Small intestine (tissue), 16 donors: ENCODE measurements at places on chromosomes 1 and 21.

GRCh38 chr1:65896721-65897120 is 104.0 kb downstream of the PDE4B start:
- no peak overlapping the region for H3K4me3 ChIP-seq
- no peaks in the 10 kb centered on the region for H3K27me3 ChIP-seq
- H3K27ac ChIP-seq, result no peak overlapping the region
- H3K36me3 ChIP-seq, result no peaks in the 10 kb centered on the region

GRCh38 chr1:7962014-7962335 is 464 bp downstream of the PARK7 start:
- H3K36me3 ChIP-seq, result peaks cover 35% of the 10 kb centered on the region
- no peaks in the 10 kb centered on the region for H3K4me1 ChIP-seq
- H3K4me3 ChIP-seq, result peak overlapping the region; percentile 81
- H3K27ac ChIP-seq, result peak overlapping the region; percentile 82
- DNase-seq, result no peak

DNA sequence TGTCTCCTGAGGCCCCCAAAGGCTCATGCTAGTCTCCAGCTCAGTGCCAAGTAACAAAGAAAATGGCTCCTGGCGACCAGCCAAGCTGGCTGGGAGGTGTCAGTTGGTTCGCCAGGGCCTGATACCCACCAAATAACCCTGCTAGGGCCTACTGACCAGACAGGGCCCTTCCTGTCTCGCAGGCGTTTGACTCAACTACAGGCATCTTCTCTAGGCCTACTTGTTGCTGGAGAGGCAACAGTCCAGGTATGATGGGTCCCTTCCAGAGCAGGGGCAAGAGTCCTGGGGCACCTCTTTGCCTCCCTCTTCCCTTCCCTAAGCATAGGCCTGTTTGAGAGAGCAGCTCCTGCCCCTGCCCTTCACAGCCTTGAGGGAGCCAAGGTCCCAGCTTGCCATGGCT is 147.9 kb upstream of the VANGL1 start:
- no peaks in the 10 kb centered on the region for H3K27me3 ChIP-seq
- H3K27ac ChIP-seq, result no peak overlapping the region
- no peak for DNase-seq
- no peak overlapping the region for H3K4me3 ChIP-seq
- no peaks in the 10 kb centered on the region for H3K4me1 ChIP-seq
- no peaks in the 10 kb centered on the region for H3K36me3 ChIP-seq

GRCh38 chr1:23019863-23020625 is 776 bp downstream of the KDM1A start:
- no peaks in the 10 kb centered on the region for H3K36me3 ChIP-seq
- DNase-seq, result peak; percentile 26
- H3K27me3 ChIP-seq, result no peaks in the 10 kb centered on the region
- peak overlapping the region; percentile 96 for H3K27ac ChIP-seq

DNA sequence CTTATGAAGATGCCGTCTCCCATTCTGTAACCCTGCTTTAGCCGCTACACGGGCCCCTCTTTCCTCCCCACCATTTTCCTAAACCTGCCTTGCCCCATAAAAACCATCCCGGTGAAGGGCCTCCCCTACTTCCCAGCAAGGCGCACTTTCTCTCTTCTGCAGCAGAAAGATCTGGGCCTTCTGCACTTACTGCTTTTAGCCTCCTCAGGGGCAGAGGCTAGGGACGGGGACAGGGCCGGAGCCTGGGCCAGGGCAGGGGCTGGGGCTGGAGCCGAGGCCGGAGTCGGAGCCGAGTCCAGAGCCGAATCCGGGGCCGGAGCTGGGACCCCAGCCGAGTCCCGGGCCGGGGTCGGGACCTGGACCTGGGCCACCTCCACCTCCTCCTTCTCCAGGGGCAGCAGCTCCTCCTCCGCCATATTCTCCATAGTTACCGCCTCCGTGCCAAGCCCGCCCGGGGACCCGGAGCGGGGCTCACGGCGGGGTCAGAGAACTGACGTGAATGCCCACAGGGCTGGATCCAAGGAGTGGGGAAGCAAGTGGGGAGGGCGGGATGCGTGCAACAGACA is 382 bp downstream of the TRMT1L start:
- H3K27me3 ChIP-seq, result no peaks in the 10 kb centered on the region
- peak overlapping the region; percentile 99 for H3K27ac ChIP-seq
- H3K36me3 ChIP-seq, result peaks cover 2% of the 10 kb centered on the region
- H3K4me1 ChIP-seq, result no peaks in the 10 kb centered on the region
- peak; percentile 38 for DNase-seq

DNA sequence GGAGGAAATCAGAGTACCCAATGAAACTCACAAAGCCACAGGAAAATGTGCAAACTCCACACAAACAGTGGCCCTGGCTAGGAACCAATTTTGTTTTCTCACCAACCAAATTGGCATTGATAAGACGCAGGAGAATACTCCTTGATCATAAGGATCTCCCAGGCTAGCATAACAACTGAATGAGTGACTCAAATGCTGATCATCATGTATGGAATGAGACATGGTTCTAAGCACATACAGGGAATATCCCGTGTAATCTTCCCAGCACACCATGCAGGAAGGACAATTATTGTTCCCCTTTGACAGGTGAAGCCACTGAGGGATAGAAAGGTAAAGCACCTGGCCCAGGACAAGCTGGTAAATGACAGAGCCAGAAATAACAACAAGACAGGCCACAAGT is 180.0 kb upstream of the DUSP10 start:
- no peaks in the 10 kb centered on the region for H3K27me3 ChIP-seq
- H3K4me1 ChIP-seq, result no peaks in the 10 kb centered on the region
- H3K36me3 ChIP-seq, result no peaks in the 10 kb centered on the region
- no peak for DNase-seq
- H3K27ac ChIP-seq, result no peak overlapping the region

GRCh38 chr1:12076425-12077005 is 13.4 kb downstream of the TNFRSF8 start:
- no peak for DNase-seq
- no peaks in the 10 kb centered on the region for H3K36me3 ChIP-seq
- no peak overlapping the region for H3K4me3 ChIP-seq
- peaks cover 3% of the 10 kb centered on the region for H3K4me1 ChIP-seq

DNA sequence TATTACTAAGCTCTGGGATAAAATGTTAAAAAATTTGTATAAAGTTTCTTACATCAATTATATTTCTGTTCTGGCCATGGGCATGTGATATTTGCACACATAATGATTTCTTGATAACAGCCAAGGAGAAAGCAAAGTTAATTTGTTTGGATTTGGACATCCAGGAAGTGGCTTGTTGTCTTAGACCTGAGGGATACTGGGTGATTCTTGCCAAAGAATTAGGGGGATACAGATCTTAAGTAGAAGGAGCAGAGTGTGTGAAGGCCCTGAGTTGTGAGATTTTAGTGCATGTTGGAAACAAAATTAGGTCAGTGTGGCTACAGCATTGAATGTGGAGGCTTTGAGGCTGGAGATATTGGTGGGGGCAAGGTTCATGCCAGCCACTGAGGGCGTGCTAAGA is 65.6 kb downstream of the NCAM2 start:
- H3K27me3 ChIP-seq, result no peaks in the 10 kb centered on the region
- H3K27ac ChIP-seq, result no peak overlapping the region
- no peak overlapping the region for H3K4me3 ChIP-seq
- no peaks in the 10 kb centered on the region for H3K36me3 ChIP-seq

GRCh38 chr1:203185061-203185461 is 1.4 kb downstream of the CHI3L1 start:
- no peaks in the 10 kb centered on the region for H3K36me3 ChIP-seq
- no peaks in the 10 kb centered on the region for H3K27me3 ChIP-seq
- H3K4me1 ChIP-seq, result no peaks in the 10 kb centered on the region
- no peak overlapping the region for H3K27ac ChIP-seq
- DNase-seq, result no peak
- no peak overlapping the region for H3K4me3 ChIP-seq

DNA sequence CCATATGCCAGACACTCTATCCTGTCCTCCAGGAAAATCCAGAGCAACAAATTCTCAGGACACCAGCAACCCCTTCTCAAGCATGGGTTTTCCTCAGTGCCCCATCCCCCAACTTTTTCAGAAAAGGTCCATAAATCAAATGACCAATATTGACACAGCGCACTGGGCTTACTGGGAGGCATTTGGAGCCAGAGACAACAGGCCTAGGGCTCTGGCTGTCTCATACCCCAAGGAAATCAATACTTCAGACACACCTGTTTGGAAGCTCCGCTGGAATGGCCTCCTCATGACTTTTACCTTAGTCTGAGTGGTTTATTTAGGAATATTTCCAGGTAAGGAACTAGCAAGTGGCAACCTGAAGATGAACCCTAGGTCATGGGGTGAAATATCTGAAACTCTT is 66.9 kb upstream of the TNR start:
- H3K36me3 ChIP-seq, result no peaks in the 10 kb centered on the region
- H3K27ac ChIP-seq, result no peak overlapping the region
- H3K27me3 ChIP-seq, result no peaks in the 10 kb centered on the region

DNA sequence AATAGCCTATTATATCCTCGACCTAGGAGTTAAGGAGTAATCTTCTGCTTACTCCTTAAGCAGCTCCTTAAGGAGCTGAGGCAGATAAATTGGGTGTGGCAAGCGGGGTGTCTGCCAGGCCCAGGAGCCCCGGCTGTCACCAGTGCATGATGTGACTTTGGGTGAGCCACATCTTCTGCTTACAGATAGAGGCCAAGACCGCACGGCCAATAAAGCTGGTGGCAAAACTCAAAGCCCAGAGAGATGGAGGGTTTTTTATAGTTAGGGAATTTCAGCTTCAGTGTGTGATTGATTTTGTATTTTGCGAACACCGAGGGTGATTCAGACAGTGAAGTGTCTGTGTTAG is 9.8 kb downstream of the MX2 start:
- no peak overlapping the region for H3K4me3 ChIP-seq
- DNase-seq, result no peak
- H3K36me3 ChIP-seq, result no peaks in the 10 kb centered on the region

- no peak for DNase-seq
- peaks cover 18% of the 10 kb centered on the region for H3K4me1 ChIP-seq
- H3K36me3 ChIP-seq, result no peaks in the 10 kb centered on the region
- no peak overlapping the region for H3K27ac ChIP-seq
- no peak overlapping the region for H3K4me3 ChIP-seq
Observed at GRCh38 chr1:86499987-86500593, 31.4 kb downstream of the CLCA1 start.

DNA sequence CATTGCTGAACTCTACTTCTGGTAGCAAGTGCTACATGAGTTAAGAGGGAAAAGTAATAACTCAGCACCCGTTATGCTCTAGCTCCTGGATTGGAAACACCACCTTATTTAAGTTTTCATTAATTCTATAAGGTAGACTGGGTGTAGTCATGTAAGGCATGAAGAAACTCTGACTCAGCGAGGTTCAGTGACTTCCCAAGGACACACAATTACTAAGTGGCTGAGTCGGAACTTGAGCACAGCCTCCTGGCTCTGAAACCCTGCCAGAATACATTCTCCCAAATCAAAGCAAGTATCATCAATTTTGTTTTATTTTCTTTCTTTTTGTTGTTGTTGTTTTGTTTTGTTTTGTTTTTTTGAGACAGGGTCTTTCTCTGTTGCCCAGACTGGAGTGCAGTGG is 29.1 kb upstream of the SCCPDH start:
- H3K27me3 ChIP-seq, result no peaks in the 10 kb centered on the region
- no peaks in the 10 kb centered on the region for H3K36me3 ChIP-seq
- peaks cover 7% of the 10 kb centered on the region for H3K4me1 ChIP-seq
- DNase-seq, result no peak
- no peak overlapping the region for H3K27ac ChIP-seq
- no peak overlapping the region for H3K4me3 ChIP-seq

- peak overlapping the region; percentile 88 for H3K27ac ChIP-seq
- H3K4me3 ChIP-seq, result peak overlapping the region; percentile 93
- H3K27me3 ChIP-seq, result no peaks in the 10 kb centered on the region
- no peaks in the 10 kb centered on the region for H3K36me3 ChIP-seq
- no peak for DNase-seq
Observed at GRCh38 chr1:112675728-112676381, 1.4 kb downstream of the MOV10 start.

GRCh38 chr21:20647607-20648006 is 350.6 kb upstream of the NCAM2 start:
- H3K27ac ChIP-seq, result no peak overlapping the region
- H3K4me3 ChIP-seq, result no peak overlapping the region
- H3K36me3 ChIP-seq, result no peaks in the 10 kb centered on the region
- H3K27me3 ChIP-seq, result no peaks in the 10 kb centered on the region
- no peak for DNase-seq
- H3K4me1 ChIP-seq, result no peaks in the 10 kb centered on the region

DNA sequence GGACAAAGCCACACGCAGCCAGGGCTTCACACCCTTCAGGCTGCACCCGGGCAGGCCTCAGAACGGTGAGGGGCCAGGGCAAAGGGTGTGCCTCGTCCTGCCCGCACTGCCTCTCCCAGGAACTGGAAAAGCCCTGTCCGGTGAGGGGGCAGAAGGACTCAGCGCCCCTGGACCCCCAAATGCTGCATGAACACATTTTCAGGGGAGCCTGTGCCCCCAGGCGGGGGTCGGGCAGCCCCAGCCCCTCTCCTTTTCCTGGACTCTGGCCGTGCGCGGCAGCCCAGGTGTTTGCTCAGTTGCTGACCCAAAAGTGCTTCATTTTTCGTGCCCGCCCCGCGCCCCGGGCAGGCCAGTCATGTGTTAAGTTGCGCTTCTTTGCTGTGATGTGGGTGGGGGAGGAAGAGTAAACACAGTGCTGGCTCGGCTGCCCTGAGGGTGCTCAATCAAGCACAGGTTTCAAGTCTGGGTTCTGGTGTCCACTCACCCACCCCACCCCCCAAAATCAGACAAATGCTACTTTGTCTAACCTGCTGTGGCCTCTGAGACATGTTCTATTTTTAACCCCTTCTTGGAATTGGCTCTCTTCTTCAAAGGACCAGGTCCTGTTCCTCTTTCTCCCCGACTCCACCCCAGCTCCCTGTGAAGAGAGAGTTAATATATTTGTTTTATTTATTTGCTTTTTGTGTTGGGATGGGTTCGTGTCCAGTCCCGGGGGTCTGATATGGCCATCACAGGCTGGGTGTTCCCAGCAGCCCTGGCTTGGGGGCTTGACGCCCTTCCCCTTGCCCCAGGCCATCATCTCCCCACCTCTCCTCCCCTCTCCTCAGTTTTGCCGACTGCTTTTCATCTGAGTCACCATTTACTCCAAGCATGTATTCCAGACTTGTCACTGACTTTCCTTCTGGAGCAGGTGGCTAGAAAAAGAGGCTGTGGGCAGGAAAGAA is 8.1 kb downstream of the PSRC1 start:
- DNase-seq, result peak; percentile 69
- H3K27me3 ChIP-seq, result no peaks in the 10 kb centered on the region
- no peak overlapping the region for H3K4me3 ChIP-seq

- DNase-seq, result no peak
- no peaks in the 10 kb centered on the region for H3K36me3 ChIP-seq
- H3K27me3 ChIP-seq, result peaks cover 2% of the 10 kb centered on the region
- no peaks in the 10 kb centered on the region for H3K4me1 ChIP-seq
Observed at GRCh38 chr1:34879230-34879629, 19.7 kb upstream of the SMIM12 start.

GRCh38 chr1:23103001-23103889 is 65.4 kb downstream of the LUZP1 start:
- peak; percentile 62 for DNase-seq
- no peaks in the 10 kb centered on the region for H3K27me3 ChIP-seq
- no peaks in the 10 kb centered on the region for H3K4me1 ChIP-seq
- H3K4me3 ChIP-seq, result no peak overlapping the region
- peak overlapping the region; percentile 79 for H3K27ac ChIP-seq
- peaks cover 2% of the 10 kb centered on the region for H3K36me3 ChIP-seq
